Keratinocyte (primary cell): ENCODE measurements at places on chromosomes 4 and X. TPM values are rescaled to one million over a fixed set of nuclear protein-coding genes. Genes with fewer than 3 reads are reported as not detected.

P2RY4 gene
- polyA plus RNA-seq: 0.06 to 0.09 TPM in 2 of 3 replicates, not detected in the other

MFAP3L gene
- polyA plus RNA-seq: 7.6 to 10.8 TPM (median 10.2 TPM) in 3 replicates

DNA sequence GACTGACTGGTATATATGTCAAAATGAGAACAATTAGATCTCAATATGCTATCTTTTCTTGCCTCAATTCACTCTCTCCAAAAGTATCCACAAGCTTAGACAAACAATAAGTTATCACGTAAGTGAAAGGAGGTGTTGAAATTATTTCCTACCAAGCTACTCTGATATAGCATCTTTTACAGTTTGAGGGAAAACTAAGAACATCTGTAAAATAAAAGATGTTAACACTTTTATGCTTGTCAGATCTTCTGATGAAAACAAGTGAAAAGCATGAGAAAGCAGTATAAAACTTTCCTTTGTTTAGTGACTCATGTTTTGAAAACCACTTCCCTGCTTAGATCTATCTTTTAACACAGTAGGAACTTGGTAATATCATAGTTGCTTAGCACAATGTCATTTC, 8.4 kb upstream of the MAB21L2 start:
- no peak for DNase-seq

GRCh38 chr4:111736516-111736915, 408.7 kb upstream of the FAM241A start:
- no peak for DNase-seq

GRCh38 chrX:39195156-39195555, 393.9 kb downstream of the MID1IP1 start:
- no peak for DNase-seq

DNA sequence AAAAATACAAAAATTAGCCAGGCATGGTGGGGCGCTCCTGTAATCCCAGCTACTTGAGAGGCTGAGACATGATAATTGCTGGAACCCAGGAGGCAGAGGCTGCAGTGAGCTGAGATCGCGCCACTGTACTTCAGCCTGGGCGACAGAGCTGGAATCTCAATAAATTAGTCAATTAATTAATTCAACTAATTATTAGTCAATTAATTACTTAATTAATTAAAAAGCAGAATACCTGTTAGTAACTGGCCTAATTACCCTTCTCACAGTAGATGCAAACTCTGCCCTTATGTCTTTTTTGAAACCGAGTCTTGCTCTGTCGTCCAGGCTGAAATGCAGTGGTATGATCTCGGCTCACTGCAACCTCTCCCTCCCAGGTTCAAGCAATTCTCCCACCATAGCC, 261.2 kb downstream of the ASMT start:
- no peak for DNase-seq

- DNase-seq: no peak
Measured at GRCh38 chr4:188032170-188032569, 36.6 kb downstream of the ZFP42 start.

DNA sequence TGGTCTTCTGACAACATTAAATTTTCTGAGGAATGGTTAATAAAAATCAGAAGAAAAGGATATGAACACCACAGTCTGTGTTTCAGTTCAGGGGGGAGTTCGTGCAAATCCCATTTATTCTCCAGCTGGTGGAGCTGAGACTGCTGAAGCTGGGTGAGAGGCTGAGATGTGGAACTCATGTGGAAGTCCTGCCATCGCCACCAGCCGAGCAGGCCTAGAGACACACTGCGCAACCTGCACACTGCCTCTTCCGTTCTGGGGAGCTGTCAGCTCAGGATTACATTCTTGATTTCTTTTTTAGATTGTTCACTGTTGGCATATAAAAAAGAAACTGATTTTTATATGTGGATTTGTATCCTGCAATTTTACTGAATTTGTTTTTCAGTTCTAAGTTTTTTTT, 66.6 kb upstream of the ELOVL6 start:
- DNase-seq: no peak

GRCh38 chr4:184428787-184429186, 45.6 kb downstream of the IRF2 start:
- DNase-seq: no peak
